NCI-H2081 (cell line): ENCODE measurements at places on chromosomes 3 and 15.
A peak's percentile ranks its signal among the peaks of the same experiment; 100 is the strongest.

GRCh38 chr3:134338516-134339261 lies 35.6 kb downstream of the AMOTL2 start:
- no peak for DNase-seq

DNA sequence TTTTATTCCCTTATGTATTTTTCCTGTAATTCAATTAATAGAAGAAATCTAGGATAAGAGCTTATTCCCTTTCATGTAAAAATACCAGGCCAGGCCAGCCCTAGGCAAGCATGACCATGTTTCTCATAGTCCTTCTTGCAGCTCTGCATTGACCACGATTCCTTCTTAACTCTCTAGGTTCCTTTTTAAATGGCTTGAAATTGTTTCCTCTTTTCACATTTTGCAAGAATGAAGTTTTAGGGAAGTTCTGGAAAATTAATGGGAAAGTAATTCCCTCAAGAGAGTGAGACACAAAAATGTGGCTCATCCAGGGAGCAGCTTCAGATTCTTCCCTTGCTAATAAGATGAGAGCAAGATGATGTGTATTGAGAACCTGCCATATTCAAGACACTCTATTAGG lies 116.5 kb upstream of the FGF7 start:
- DNase-seq: no peak

DNA sequence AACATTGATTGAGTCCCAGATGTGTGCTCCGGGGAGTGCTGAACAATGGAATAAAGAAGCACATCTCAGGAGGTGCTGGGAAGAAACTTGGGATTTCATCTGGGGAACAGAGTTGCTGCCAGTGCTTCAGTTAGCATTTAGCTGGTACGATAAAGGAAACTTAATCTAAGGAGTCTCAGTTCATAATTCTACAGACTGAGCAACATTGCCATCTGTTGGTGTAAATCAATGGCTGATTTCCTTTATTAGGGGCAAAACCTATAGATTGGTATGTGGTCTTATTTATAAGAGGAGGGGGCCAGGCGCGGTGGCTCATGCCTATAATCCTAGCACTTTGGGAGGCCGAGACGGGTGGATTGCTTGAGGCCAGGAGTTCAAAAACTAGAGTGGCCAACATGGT lies 8.9 kb downstream of the MKRN2OS start:
- no peak for DNase-seq

- no peak for DNase-seq
These were observed 360.1 kb downstream of the SHQ1 start for GRCh38 chr3:72487946-72488737.

- no peak for DNase-seq
These were observed 622 bp upstream of the ZNF589 start for GRCh38 chr3:48240000-48240963.

GRCh38 chr3:54032598-54032997 lies 89.8 kb upstream of the CACNA2D3 start:
- no peak for DNase-seq

DNA sequence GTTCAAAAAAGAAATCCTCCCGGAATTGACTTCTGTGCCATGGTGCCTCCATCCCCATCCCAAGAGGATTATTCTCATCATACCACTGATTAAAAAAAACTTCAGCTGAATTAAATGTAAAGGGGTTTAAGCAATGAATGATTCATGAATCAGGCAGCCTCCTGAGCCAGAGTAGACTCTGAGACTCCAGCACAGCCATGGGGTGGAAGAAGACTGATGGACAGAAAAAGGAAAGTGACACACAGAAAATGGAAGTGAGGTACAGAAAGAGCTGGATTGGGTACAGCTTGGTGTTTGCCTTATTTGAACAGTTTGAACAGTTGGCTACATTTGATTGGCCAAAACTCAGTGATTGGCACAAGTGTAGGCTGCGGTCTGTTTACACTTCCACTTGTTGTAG lies 224.8 kb upstream of the ATP10A start:
- no peak for DNase-seq

- no peak for DNase-seq
These were observed 522.4 kb upstream of the NAALADL2 start for GRCh38 chr3:174336784-174337183.

DNA sequence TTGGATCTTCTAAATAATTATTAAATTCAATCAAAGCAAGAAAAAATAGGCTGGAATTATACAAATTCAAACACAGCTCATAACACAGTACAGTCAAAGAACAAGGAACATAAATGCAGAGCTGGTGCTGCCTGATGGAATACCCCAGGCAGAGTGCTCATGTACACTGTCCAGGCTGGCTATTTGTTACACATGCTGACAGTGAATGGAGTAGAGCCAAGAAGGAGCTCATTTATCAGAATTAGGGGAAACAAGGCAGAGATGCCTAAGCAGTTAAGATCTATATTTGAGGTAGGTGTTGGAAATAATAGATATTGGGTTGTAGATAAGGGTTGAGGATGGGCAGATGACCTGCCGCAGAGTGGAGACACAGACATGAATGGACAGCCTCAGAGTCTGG lies 788.2 kb upstream of the ARPP21 start:
- no peak for DNase-seq

- DNase-seq: no peak
These were observed 124.4 kb downstream of the P2RY1 start for GRCh38 chr3:152959307-152959706.

- no peak for DNase-seq
These were observed 15.2 kb downstream of the RAB11A start for GRCh38 chr15:65884511-65884910.

DNA sequence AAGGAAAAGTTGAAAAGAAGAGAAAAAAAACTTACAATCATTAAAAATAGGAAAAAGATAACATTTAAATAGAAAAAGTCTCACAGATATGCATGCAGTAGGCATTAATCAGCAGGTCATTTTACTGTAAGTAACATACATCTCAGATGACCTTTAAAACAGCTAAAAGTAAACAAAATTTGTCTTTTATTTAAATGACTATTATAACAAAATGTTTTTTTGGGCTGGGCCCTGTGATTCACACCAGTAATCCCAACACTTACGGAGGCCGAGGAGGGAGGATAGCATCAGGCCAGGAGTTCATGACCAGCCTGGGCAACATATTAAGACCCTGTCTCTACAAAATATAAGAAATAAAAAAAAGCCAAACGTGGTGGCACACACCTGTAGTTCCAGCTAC lies 14.7 kb downstream of the IQGAP1 start:
- DNase-seq: no peak

- no peak for DNase-seq
These were observed 13.8 kb downstream of the THBS1 start for GRCh38 chr15:39594446-39595337.

GRCh38 chr15:58401276-58401675 lies 30.5 kb upstream of the LIPC start:
- no peak for DNase-seq

DNA sequence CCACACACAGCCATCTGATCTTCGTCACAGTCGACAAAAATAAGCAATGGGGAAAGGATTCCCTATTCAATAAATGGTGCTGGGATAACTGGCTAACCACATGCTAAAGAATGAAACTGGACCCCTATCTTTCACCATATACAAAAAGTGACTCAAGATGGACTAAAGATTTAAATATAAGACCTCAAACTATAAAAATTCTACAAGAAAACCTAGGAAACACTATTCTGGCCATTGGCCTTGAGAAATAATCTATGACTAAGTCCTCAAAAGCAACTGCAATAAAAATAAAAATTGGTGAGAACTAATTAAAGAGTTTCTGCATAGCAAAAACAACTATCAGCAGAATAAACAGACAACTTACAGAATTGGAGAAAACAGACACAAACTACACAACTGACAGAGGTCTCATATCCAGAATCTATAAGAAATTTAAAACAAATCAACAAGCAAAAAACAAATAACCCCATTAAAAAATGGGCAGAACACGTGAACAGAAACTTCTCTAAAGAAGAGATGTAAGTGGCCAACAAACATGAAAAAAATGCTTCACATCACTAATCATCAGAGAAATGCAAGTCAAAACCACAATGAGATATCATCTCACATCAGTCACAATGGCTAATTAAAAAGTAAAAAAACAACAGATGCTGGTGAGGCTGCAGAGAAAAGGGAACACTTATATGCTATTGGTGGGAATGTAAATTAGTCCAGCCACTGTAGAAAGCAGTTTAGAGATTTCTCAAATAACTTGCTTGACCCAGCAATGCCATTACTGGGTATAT lies 104.0 kb downstream of the NR1I2 start:
- DNase-seq: no peak

- peak; percentile 45 for DNase-seq
These were observed 15.4 kb upstream of the CSPG4 start for GRCh38 chr15:75727851-75728715.

DNA sequence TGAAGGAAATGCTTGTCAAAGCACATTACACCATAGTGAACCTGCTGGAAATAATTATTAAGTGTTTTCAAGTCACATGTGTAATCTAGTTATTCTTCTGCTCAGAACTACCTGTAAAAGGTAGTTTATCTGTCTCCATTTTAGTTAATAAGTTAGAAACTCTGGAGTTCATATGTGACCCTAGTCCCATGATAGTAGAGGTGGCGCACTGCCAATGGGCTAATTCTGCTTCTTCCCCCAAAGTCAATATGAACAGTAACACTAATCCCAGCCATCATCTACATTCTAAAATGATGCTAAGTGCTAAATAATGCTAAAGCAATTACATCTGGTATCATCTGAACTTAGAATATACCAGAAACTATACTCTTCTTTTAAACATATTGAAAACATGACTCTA lies 361.0 kb upstream of the NECTIN3 start:
- DNase-seq: peak; percentile 12

DNA sequence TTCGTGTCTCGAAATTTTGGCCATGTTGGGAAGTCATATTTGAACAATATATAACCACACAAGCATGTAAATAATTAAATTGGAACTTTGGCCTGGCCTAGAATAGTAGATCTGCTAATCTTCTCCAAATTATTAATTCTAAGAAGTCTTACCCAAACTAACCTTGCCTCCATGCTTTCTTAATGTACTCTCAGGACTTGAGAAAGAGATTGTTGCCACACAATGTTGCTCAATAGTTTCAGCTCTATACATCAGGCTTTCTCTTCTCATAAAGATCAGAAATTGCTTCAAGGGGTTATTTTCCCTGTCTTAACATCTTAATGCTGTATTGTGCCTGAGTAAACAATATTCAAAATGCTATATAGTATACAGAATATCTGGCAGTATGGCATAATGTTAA lies 202.7 kb upstream of the LRIG1 start:
- DNase-seq: no peak

DNA sequence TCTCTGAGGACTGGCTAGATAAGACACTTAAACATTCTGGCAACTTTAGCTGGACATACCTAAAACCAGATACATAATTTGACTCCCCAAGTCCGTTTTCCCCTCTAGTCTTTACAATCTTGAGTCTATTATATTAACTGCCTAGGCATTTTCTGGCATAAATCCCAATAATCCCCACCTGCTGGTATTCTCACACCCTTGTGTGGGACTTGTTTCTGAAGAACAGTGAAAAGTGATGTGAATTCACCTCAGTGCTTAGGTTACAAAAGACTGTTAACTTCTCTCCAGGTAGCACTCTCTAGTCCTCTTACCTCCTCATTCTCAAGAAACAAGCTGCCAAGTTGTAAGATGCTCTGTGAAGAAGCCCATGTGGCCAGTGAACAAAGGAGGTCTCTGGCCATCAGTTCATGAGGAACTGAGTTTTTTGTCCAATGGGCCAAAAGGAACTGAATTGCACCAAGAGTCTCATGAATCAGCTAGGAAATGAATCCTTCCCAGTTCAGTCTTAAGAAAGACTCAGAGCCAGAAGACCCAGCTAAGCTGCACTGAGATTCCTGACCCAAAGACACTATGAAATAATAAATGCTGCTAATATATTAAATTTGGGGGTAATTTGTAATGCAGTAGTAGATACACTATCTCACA lies 4.1 kb downstream of the OSBPL11 start:
- no peak for DNase-seq

DNA sequence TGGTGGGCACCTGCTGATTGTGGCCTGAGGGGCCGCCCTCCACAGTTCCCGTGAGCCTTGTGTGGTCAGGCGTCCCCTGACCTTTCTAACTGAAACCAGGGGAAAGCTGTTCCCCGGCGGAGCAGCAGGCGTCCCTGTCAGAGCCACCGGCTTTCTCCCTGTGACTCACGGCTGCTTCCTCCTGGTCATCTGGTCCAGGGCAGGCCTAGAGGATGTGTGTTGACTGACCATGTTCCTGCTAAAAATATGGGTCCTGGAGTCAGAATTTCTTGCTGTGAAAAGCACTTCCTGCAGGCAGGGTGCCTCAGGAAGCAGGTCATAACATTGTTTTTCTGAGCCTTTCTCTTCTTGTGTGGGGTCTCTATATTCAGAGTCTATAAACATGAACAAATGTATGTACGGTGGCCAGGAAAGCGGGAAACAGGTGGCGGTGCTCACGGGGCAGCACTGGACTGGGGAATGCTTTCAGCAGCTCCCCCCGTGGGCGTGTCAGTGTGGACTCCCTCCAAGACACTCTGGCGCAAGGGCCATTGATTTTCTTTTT lies 38.4 kb upstream of the CGNL1 start:
- DNase-seq: no peak

GRCh38 chr3:45171283-45171682 lies 25.1 kb upstream of the CDCP1 start:
- DNase-seq: no peak

DNA sequence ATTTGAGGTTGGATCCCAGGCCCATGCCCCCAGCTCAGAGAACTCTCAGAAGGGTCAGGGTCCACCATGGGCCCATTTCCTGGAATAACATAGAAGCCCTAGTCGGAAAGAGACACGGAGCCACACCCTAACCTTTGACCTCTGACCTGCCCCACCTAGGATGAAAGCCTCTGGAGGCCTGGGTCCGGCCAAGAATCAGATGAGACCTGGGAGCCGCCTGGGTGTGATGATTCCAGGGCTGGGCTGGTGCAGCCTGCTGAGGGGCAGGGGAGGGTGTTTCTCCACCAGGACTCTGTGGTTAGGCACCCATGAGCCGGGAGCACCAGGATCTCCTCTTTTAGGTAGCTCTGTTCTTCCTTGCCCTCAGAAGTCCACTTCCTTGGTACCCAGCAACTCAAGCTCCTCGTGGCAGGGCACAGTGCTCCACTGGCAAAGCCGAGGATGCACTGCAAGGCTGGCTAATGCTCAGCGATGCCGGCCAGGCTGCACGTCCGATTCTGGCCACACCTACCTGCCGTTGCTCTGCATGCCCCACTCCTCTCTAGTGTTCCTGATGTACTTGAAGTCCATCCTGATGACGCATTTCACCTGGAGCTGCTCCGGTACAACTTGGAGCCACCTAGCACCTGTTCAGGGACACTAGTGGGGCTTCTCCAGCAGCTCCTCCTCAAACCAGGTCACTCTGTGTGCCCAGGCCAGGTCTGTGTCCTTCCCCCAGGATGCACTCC lies 57.4 kb downstream of the ZNF445 start:
- DNase-seq: no peak

GRCh38 chr3:51943451-51944391 lies 1.6 kb downstream of the PARP3 start:
- DNase-seq: no peak

DNA sequence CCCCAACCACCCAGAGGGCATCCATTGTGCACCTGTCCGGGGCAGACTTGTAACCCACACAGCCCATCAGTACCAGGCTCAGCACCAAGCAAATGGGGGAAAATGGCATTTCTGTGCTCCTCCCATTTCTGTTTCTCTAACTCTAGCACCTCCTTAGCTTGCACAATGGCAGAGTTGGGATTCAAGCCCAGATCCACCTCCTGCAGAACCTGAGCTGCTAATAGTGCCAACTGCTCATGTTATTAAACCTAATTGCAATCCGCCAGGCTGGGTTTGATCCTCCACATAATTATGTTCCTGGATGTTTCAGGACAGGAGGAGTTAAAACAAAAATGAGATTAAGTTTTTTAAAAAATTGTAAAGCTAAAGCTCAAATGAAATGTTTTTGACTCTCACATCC lies 235.0 kb downstream of the OCA2 start:
- DNase-seq: no peak
